T-helper 9 cell (primary cell): ENCODE measurements at places on chromosomes 6 and 20.

DNA sequence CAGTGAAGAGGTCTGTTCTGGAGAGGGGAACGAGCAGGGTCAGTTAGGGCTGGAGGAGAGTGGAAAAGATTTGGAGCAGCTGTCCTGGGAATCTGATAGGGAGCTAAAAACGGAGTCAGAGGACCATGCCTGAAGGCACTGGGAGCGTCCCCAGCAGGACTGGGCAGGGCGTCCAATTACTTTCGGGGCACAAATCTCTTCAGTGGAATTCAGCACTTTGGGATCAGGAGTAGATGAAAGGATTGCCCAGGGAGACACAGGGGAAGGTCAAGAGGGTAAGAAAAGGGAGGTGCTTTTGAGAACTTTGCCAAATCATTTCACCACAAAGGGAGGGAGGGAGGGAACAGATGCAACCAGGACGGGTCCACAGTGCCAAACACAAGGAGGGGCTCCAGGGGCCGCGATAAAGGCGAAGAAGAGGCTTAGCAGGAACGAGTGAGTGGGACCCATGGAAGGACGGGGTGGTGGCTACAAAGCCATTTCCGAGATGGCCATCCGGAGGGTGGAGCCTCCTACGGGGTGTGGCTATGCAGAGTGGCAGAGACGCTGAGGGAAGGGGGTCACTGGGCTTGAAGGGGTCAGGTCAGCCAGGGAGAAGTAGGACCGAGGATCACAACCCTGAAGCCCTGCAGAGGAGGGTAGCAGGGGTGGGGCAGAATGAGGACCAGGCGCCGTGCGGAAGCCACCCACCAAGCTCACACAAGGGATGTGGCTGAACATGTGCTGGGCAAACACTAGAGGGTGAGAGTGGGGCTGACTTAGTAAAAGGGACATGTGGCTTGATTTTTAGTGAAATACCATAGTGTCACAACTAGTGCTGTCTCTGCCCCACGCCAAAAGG is 180.0 kb upstream of the RREB1 start:
- DNase-seq, result no peak

DNA sequence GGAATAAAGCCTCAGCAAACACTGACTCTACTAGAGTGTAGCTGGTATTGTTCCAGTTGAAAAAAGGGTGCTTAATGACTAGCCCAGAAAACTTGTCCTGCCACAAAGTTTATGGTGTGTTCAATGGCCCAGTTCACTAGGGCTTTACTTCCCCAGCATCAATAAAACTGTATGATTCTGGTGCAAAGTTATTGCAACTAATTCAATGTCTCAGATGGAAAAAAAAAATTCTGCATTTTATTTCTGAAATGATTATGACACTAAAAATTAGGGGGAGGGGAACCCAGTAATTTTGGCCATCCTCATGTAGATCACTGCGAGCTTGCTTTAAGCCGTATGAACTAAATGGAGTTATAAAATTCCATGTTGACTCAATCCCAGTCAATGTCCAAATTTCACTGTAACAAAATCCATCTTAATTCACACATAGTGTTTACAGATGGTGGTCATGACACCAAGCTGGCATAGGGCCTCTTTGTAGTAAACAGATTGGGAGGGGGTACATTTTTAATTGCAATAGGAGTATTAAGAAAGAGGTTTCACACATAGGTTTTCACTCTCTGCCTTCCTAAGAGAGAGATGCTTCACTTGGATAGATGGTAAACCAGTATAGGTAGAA is 41.2 kb downstream of the PTPRK start:
- DNase-seq, result no peak

DNA sequence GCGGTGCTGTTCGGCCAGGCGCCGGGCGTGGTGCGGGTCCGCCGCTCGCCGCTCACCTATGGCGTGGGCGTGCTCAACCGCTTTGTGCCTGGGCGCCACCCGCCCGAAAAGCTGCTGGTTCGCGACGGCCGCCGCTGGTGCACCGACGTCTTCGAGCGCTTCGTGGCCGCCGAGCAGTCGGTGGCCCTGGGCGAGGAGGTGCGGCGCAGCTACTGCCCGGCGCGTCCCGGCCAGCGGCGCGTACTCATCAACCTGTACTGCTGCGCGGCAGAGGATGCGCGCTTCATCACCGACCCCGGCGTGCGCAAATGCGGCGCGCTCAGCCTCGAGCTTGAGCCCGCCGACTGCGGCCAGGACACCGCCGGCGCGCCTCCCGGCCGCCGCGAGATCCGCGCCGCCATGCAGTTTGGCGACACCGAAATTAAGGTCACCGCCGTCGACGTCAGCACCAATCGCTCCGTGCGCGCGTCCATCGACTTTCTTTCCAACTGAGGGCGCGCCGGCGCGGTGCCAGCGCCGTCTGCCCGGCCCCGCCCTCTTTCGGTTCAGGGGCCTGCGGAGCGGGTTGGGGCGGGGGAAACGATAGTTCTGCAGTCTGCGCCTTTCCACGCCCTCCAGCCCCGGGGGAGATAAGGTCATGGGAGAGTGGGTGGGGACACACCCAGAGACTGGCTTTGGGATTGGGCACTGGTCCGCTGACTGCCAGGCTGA is 15.7 kb downstream of the ADISSP start:
- peak; percentile 28 for DNase-seq

DNA sequence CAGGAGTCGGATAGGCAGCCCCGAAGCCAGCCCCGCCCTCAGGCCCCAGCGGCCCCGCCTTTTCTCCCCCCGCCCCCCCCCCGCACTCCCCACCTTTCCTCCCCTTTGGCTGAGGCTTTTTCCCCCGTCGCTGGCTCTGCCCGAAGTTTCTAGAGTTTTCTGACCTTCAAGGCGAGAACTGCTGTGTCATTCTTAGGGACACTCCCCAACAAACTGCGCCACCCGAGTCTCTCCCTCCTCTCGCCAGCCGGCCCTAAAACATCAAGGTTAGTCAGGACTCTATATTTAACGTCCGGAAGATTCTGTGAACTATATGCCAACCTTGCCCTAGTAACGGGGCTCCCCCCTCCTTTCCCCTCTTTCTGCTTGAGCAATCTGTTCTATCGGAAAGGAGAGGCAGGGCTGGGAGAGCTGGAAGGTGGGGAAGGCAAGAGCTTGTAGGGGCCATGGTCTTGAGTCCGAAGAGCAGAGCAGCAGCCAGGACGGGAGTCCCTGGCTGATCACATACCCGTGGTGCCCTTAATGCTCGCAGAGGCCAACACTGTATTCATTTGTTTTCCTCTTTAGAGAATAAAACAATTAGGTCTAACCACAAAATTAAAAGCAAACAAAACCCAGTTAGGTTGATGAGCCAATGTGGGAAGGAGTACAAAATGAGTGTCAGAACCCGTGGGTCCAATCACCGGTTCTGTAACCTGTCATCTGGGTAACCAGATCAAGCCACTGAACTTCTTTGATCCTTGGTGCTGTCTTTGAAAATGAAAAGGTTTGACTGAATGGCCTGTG is 5.3 kb upstream of the HSPA1B start:
- DNase-seq, result peak; percentile 45

GRCh38 chr6:89542866-89543265 is 95.7 kb downstream of the LYRM2 start:
- no peak for DNase-seq

- no peak for DNase-seq
These were observed 6.3 kb downstream of the SGK2 start for GRCh38 chr20:43564993-43565757.

GRCh38 chr20:57867181-57867803 is 157.5 kb upstream of the PMEPA1 start:
- no peak for DNase-seq

DNA sequence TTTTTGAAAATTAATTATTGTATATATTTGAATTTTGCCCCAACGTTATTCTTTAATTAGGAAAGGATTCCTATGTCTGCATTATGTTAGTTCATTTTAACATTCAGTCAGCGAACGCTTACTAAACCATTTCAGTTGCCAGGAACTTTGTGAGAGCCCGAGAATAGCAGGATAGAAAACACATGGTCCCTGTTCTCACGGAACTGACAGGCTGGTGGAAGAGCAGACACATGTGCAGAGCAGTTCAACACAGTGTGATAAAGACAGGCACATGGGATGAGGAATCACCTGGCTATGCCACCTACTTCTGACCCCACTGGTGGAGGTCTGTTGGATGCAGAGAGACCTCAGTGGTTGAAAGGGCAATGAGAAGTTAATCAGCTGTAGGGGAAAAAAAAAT is 367.2 kb downstream of the EPM2A start:
- no peak for DNase-seq

DNA sequence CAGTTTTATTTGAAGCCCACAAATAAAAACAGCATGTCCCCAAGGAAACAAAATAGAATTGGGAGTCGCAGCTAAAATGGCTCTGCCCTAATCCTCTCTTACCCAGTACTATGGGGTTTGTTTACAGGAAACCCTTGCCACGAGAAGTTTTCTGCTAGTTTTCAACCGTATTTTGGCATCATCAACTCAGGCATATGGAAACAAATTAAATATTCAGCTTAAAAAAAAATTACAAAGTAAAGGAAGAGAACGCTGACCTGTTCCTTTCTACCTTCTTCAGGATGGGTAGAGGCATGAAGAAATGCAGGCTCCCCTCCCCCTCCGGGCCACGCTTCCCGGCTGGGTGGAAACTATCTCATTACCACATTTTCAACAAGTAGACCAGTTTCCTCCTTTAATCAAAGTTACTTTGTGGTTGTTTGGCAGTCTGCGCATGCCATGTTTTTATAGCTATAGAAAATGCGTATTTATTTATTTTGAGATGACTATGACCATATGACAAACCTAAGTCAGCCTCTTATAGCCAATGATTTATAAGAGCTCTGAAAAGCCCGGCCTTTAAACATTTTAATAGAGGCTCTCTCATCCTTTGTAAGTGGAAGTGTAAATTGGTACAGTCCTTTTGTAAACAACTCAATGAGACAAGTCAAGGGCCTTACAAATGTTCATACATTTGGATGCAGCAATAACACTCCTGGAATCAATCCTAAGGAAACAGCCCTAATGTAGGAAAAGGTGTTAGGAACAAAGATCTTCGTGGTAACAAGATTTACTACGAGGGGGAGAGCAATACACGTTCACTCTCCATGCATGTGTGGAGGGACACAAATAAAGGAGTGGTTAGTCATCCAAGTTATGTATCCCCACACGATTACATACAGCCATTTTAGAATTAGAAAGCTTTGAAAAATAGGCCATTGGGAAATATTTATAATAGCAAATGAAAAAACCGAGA is 16.1 kb upstream of the ZNF217 start:
- peak; percentile 54 for DNase-seq

DNA sequence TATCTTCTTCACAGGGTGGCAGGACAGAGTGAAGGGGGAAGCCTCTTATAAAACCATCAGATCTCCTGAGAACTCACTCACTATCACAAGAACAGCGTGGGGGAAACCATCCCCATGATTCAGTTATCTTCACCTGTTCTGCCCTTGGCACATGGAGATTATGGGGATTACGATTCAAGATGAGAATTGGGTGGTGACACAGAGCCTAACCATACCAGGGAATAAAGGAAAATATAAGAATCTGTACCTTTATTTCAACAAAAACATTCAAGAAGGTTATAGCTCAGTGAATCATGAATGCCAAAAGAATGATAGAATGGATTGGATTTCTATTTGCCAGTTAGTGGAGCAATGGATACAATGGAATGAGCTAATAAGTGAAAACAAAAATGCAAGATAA is 214.4 kb downstream of the PTPRK start:
- no peak for DNase-seq

- DNase-seq, result peak; percentile 76
These were observed at the start of gene FAM184A for GRCh38 chr6:119078376-119079282. Gene FAM184A, minus strand, starts transcription at chr6:119078664. Its CDS starts 365 bp downstream, at chr6:119078299.

DNA sequence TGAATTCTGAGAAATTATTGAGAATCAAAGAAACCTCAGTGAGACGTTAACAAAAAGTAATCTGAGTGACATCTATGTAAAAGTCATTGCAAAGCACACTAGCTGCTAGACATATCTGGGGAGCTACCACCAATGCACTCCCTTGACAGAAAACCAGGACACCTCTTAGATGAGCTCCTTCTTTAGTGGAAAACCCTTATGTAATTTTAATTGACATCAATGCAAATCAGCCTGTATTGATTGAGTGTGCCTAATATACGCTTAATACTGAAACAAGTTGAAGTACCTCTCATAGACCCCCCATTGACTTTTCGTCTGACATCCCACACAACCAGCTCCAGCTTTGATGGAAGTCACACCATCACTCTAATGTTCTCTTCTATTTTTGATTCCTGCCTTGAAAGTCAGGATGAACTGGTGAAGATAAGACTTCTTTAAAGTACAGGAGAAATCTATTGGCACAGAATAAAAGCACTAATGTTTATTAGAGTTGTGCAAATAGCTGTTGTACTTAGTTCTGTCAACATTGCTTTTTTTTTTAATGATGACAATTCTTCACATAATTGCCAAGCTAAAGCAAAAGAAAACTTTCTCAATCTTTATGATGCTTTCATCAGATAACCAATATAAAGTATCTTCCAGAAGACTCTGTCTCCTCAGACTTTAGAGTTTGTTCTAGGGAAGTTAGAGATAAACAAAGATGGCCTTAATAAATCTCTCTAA is 98.0 kb upstream of the FAM8A1 start:
- DNase-seq, result no peak

DNA sequence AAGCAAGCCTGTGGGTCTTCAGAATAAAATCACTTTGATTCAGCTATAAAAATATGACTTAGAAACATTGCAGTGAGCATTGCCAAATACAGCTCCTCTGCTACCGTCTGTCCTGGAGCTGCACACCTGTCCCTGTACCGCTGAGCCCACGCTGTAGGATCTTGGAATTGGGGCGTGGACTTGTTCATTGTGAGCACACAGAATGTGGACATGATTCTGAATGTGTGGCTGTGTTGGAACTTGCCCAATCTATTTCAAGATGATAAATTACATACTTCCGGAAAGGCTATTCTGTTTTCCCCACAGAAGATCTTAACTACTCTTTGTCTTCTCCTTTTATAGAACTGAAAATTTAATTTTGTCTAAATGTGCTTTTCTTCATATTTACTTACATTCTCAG is 107.3 kb downstream of the UST start:
- no peak for DNase-seq

GRCh38 chr20:47196091-47197081 is 160.1 kb downstream of the ZMYND8 start:
- peak; percentile 64 for DNase-seq

DNA sequence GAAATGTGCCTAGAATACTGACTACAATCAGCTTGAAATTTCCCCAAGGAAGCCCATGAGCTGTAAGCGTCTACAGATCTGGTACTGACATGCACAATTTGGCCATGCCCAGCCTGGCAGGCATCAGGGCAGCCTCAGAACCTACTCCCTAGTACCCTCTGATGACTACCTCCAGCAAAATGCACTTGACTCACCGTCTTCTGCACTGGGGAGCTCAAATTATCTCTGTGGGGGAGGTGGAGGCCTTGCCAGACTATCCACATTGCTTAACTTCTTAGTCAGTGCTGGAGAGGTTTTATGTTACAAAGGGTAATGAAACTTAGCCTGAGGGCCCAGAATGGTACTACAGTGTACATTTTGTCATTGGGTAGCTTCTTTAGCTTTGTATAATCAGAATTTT is 126.0 kb upstream of the ADGRF1 start:
- no peak for DNase-seq
